ENCODE measurements at places on chromosomes 3 and 15. TPM values are rescaled to one million over a fixed set of nuclear protein-coding genes. Genes with fewer than 3 reads are reported as not detected.

The IRAK2 gene
- 21.8 TPM for total RNA-seq

The ALDH1L1 gene
- 0.08 TPM for total RNA-seq

The SLC24A5 gene
- total RNA-seq, result not detected

The NMB gene
- 17.2 TPM for total RNA-seq

The ZNF662 gene
- not detected for total RNA-seq

The C3orf20 gene
- not detected for total RNA-seq

The ARNT2 gene
- 13.6 TPM for total RNA-seq

The SCAP gene
- 29.7 TPM for total RNA-seq

The ANKRD34C gene
- not detected for total RNA-seq

The EPHA3 gene
- total RNA-seq, result not detected

The GOLGA8J gene
- total RNA-seq, result 0.10 TPM

The POLQ gene
- 7.4 TPM for total RNA-seq

The REC114 gene
- not detected for total RNA-seq

The PIERCE2 gene
- total RNA-seq, result 2.5 TPM

The RNU6-1 gene
- not detected for total RNA-seq

The CHL1 gene
- not detected for total RNA-seq

The C3orf85 gene
- not detected for total RNA-seq

The AGTR1 gene
- 0.71 TPM for total RNA-seq

The TEX55 gene
- total RNA-seq, result not detected

The ST8SIA2 gene
- total RNA-seq, result 0.53 TPM

The GOLGA8M gene
- total RNA-seq, result not detected

The COL7A1 gene
- 138 TPM for total RNA-seq

The SLC35G2 gene
- 27.7 TPM for total RNA-seq

The COLQ gene
- 0.24 TPM for total RNA-seq

The COL6A5 gene
- not detected for total RNA-seq

The GOLGA8K gene
- total RNA-seq, result 0.56 TPM

The CEMIP gene
- total RNA-seq, result 1.4 TPM

The LDHAL6B gene
- not detected for total RNA-seq

The DUOXA2 gene
- not detected for total RNA-seq

The KBTBD13 gene
- not detected for total RNA-seq

The ANKDD1A gene
- total RNA-seq, result 1.7 TPM

The CPA3 gene
- not detected for total RNA-seq

The SLC26A6 gene
- total RNA-seq, result 17.5 TPM

The HCLS1 gene
- 0.05 TPM for total RNA-seq

The LINGO1 gene
- 9.3 TPM for total RNA-seq

The SSUH2 gene
- total RNA-seq, result 1.6 TPM

The PLA2G4E gene
- not detected for total RNA-seq

The ZDHHC3 gene
- 46.8 TPM for total RNA-seq

The DNAH12 gene
- not detected for total RNA-seq

The LOXL1 gene
- total RNA-seq, result 0.67 TPM

The TNFAIP8L3 gene
- total RNA-seq, result 29.1 TPM

The SCAANT1 gene
- not detected for total RNA-seq

The CCDC33 gene
- 8.0 TPM for total RNA-seq

The OR5K2 gene
- not detected for total RNA-seq

The ZNF80 gene
- not detected for total RNA-seq

The P2RY13 gene
- not detected for total RNA-seq

The IL17RC gene
- 29.5 TPM for total RNA-seq

The SPATA12 gene
- total RNA-seq, result 0.44 TPM

The NRROS gene
- total RNA-seq, result not detected

The PP2D1 gene
- not detected for total RNA-seq

The PXYLP1 gene
- total RNA-seq, result 9.9 TPM

The ADGRG7 gene
- total RNA-seq, result not detected

The SI gene
- total RNA-seq, result not detected

The PAQR9 gene
- 3.1 TPM for total RNA-seq
